ENCODE measurements at places on chromosomes 4 and X.

DNA sequence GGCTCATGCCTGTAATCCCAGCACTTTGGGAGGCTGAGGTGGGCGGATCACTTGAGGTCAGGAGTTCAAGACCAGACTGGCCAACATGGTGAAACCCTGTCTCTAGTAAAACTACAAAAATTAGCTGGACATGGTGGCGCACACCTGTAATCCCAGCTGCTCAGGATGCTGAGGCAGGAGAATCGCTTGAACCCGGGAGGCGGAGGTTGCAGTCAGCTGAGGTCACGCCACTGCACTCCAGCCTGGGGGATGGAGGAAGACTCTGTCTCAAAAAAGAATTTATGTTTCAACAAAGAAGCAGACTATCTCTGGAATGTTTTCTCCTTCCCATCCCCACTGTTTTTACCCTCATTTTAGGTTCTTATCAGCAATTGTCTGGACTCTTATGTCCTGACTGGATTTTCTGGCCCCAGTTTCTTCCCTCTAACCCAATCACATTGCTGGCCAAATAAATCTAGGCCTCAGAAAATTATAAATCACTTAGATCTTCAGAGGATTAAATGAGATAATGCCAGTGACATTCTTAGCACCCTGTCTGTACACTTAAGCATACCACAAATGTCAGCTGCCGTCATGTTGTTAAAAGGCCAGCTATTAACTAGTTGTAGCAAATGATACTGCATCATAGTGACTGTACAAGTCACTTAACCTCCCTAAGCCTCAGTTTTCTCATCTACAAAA lies 44.9 kb upstream of the PRSS48 start:
- DNase-seq, result no peak

- no peak for DNase-seq
These were observed 113.8 kb upstream of the PUDP start for GRCh38 chrX:7261672-7262332.

DNA sequence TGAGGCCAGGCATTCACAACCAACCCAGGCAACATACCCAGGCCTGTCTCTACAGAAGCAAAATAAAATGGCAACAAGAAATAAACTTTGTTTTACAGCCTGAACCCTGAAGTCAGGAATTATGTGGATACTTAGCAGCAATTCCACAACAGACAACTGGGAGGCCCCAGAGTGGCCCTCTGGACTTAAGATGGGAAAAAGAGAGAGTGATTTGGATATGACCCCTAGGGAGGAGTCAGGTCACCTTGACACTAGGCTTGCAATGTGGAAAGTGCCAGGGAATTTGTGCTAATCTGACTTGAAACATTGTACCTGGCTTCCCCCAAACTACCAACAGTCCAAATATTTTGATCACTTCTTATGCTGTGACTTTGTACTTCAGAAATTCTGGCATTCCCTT lies 193.1 kb downstream of the PARM1 start:
- DNase-seq, result no peak

- DNase-seq, result peak; percentile 65
These were observed 215.3 kb upstream of the TTC29 start for GRCh38 chr4:147160908-147161513.

DNA sequence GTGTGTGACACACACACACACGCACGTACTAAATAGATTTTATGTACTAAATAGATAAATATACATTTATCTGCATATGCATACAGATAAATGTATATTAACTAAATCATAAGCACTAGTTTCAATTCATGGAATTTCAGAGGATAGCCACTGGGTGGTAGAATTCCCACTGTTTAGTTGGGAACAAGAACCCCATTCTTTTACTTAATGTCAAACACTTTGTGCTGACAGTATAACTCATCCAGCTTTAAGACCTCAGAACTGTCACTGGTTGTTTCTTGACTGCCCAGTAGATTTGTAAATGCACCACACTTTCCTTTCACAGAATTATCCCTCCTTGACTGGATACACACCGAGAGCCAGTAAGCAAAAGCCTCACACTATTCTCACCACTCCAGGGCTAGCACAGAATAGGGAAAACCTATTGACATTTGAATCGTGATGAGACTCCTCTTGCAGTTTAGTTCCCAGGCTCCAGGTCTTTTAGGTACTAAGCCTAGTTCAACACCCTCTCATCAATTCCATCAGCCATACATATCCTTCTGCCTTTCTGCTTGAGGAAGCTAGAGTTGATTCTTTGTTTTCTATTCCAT lies 32.4 kb downstream of the PPARGC1A start:
- DNase-seq, result peak; percentile 54

DNA sequence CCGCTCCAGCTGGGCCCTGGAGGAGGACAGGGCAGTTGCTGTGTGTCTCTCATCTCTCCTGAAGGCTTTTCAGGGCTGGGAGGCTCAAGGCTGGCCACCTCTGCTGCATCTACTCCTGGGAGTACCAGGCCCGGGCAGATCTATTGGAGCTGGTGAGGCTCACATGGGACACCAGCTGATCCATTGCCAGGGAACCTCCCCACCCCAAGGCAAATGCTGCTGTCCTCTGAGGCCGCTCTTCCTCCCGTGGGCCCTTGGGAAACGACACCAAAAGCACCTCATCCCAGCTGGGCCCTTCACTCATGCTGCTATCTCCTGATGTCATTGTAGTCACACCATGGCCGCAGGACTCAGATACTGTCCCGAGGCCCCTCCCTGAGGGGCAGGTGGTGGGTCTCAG lies 3.6 kb downstream of the UBL4A start:
- no peak for DNase-seq

GRCh38 chrX:55490121-55490520 lies 473 bp upstream of the USP51 start:
- no peak for DNase-seq

GRCh38 chrX:152958047-152958446 lies 35.9 kb downstream of the PNMA5 start:
- DNase-seq, result peak; percentile 33

GRCh38 chr4:124713185-124713592 lies 657 bp upstream of the ANKRD50 start:
- DNase-seq, result peak; percentile 67

- no peak for DNase-seq
These were observed 595.4 kb downstream of the IL15 start for GRCh38 chr4:142231787-142232186.

GRCh38 chrX:39678914-39679313 lies 418.8 kb downstream of the BCOR start:
- DNase-seq, result no peak

GRCh38 chr4:56425518-56425917 lies 9.9 kb downstream of the PPAT start:
- DNase-seq, result no peak

GRCh38 chrX:45295259-45295986 lies 94.7 kb upstream of the DIPK2B start:
- peak; percentile 85 for DNase-seq

GRCh38 chrX:8971116-8971515 lies 62.8 kb downstream of the FAM9B start:
- DNase-seq, result peak; percentile 67

GRCh38 chr4:7173841-7174449 lies 18.4 kb upstream of the SORCS2 start:
- DNase-seq, result no peak

GRCh38 chr4:173520921-173521466 lies 9.0 kb downstream of the HAND2 start:
- no peak for DNase-seq

- DNase-seq, result no peak
These were observed 17.2 kb upstream of the VEGFD start for GRCh38 chrX:15401378-15401777.

GRCh38 chr4:79017481-79017880 lies 78.2 kb upstream of the PAQR3 start:
- no peak for DNase-seq

- DNase-seq, result no peak
These were observed 7.1 kb downstream of the TMEM271 start for GRCh38 chr4:568962-569361.

- no peak for DNase-seq
These were observed 1.1 kb downstream of the MORF4L2 start for GRCh38 chrX:103685396-103685795.

GRCh38 chr4:89072921-89073320 lies 15.9 kb upstream of the FAM13A start:
- DNase-seq, result no peak

DNA sequence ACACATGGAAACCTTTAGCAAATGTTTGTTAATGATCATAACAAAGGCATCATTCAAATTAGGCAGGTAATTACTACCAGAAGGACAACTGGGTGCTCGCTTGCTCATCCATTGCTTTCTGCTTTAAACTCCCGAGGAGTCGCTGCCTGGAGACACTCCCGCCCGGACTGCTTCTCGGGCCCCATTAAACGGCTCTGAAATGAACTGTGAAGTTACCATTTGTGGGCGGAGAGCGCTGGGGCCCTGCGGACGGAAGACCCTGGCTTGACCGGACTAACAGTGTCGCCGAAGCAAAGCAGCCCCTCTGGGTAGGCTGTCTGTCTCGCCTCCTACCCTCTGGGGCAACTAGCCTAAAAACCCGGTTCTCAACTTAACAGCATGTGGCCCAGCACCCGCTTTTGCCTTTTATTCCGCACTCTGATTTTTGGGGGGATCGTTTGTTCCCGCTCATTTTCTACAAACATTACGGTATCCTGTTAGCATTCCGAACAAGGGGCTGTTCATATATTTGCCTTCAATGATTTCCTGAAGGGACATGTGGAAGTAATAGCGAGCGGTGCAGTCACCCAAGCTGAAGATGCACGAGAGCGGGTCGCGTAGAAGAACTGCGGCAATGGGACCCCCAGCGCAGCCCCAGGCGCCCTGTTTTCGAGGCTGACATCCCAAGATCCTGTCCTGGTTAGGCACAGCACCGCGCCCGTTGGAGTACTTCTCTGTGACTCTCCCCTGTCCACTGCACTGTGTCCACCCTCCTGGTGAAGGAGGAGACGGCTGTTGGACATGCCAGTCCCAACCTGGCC lies 1.6 kb upstream of the PDGFRA start:
- DNase-seq, result no peak

- no peak for DNase-seq
These were observed 96.7 kb upstream of the QRFPR start for GRCh38 chr4:121477480-121477879.

GRCh38 chrX:119539872-119540271 lies 25.3 kb downstream of the STEEP1 start:
- DNase-seq, result no peak

DNA sequence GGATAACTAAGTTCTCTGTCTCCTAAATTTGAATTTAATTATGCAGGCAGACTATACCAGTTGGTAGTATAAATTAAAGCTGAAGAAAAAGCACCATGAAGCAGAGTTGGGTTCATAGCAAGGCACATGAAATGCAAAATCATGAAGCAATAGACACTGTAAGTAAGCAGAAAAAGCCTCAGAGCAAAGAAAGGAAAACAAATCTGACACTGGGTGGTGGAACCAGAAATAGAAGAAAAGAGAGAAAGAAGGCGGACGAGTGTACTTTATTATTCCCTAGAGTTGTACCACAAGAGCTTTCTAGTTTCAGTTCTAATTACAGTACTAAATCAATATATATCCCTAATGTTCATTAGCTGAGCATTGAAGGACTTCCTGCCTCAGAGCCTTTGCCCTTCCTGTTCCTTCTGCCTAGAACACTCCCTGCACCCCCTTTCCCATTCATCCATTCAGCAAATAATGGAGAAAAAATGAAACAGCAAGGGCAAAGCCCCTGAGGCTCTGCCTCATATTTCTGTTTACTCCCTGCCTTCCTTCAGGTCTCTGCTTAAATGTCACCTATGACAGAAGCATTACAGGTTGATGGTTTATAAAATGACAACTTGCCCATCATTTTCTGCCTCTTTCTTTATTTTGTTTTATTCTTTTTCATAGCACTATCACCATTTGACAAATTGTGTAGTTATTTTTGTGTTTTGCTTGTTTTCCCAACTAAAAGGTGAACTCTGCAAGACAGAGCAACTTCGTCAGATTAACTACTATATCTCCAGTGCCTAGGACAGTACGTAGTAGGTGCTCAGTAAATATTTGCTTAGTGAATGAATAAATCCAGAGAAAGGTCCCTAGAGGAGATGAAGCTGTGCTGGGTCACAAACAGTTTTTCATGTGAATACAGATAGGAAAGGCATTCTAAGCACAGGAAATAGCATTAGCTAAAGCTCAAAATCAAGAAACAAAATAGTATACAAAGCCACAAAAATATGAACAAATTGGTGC lies 154.0 kb upstream of the RASGEF1B start:
- DNase-seq, result no peak

GRCh38 chr4:673349-674091 lies 556 bp downstream of the ATP5ME start:
- DNase-seq, result no peak

GRCh38 chr4:144970597-144970996 lies 127.4 kb downstream of the ANAPC10 start:
- DNase-seq, result no peak

DNA sequence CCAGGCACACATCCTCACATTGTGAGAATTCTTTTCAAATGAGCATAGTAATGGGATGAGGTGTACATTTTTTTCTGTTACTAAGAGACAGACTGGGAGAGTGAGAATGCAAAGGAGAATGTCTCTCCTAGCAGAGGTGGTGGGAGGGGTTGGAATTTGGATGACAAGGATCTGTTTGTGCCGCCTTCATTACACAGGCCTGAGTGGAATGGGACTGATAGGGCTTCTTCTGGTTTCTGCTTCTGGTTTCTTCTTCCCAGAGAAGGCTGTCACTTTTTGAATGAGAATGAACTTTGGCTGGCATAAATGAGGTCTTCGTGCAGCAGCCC lies 55.4 kb downstream of the C4orf51 start:
- DNase-seq, result peak; percentile 99

GRCh38 chr4:77074381-77074831 lies 1.4 kb downstream of the CCNI start:
- DNase-seq, result no peak

DNA sequence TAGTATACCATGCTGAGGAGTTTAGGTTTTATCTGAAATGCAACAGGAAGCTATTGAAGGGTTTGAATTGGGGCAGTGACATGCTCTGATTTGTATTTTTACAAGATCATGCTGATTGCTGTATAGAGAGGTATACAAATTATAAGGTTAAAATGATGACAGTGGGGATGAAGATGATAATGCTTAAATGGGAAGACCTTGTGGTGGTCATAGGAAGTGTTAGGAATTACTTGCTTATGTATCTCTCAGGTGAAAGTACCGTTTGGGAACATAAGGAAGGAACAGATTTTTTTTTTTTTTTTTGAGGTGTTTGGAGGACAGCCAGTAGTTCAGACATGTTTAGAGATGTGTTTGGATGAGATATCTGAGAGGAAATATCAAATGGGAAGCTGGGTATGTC lies 5.0 kb downstream of the BMP2K start:
- no peak for DNase-seq

GRCh38 chr4:11446155-11446811 lies 17.6 kb upstream of the HS3ST1 start:
- DNase-seq, result peak; percentile 70

GRCh38 chr4:69838977-69839376 lies 21.0 kb downstream of the SULT1E1 start:
- DNase-seq, result no peak

Data from renal cortical epithelial cell (primary cell).